ENCODE measurements at places on chromosomes 5 and 9.

DNA sequence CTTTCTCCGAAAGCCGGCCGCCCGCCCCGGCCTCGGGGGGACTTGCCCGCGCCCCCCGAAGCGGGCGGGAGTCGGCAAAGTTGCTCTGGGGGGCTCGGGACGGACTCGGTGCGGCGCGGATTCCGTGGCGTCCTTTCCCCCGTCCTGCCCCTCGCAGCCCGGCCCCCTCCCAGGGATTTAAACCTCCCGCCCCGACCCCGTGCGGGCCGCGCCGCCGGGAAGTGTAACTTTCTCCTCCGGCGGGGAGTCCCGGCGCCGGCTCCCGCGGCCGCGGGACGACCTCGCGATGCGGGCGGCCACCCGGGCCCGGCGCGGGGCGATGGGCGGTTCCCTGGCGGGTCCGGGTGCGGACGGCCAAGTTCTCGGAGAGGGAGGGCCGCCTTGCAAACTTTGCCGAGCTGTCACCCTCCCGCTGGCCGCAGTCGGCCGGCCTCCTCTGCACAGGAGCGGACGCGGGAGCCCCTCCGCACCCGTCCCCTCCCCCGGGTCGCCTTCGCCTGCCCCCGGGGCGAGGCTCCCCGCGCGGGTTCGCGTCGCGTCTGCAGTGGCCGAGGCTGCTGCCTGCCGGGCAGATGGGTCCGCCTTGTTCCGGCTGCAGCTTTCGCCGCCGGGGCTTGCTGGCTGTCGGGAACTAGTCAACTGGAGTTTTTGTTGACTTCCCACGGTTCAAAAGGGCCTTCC, 732 bp downstream of the PBX3 start:
- DNase-seq: no peak

DNA sequence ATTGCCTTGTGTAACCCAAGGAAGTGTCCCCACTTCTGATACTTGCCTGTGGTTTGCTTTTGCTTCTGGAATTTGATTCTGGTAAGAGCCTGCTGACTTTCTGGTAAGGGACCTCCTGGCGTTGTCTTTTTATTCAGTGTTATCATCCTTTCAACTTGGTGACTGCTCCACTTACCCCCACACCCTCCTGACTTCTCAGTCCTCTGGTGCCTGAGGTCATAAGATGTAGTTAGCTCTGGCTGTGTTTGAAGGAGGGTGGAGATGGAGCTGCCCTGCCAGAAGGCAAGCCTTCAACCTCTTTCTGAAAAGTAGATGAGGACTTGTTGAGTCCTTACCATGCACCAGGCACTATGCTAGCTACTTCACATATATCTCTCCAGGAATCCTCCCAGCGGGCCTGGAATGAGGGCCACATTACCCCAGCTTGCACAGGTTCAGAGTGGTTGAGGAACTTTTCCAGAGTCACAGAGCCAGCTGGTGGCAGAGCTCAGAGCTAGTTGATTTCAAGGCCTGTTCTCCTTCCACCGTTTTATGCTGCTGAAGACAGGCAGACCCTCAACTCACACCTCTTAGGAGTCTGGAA, 45.2 kb upstream of the PITX1 start:
- no peak for DNase-seq

DNA sequence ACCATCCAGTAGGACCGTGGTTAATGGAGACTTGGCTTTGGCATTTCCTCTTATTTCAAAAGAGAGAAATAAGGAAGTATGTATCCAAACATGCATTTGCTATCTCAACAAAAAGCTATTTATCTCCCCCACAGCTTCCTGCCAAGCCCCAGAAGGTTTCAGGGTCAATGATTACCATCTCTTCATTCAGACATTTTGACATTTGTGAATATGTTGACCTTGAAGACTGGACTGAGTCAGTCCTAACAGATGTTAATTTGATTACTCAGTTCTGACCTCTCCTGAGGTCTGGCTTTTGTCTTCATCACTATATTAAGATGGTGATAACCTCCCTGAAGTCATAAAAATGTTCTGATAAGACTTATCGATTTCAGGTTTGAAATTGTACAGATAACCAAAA, 479.4 kb downstream of the AGTPBP1 start:
- no peak for DNase-seq

GRCh38 chr9:12640016-12640587, 53.1 kb upstream of the TYRP1 start:
- DNase-seq: peak; percentile 70

DNA sequence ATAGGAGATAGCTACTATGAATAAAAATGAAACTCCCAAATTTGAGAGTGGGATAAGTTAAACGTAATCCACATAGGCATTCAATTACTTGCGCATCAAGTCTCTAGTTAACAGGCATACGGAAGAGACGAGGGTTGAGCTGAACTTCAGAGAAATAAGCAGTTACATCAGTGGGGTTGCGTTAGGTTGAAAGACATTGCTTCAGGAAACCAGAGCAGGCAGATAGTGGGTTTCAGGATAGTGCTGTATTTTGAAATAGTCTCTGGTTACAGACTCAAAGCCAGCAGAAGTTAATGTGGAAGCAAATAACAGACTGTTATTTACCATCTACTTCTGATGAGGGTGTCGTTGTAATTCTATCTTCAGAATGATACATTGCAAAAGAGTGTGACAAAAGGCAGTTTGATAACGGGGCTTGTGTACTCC, 533.4 kb downstream of the PDE4D start:
- no peak for DNase-seq

DNA sequence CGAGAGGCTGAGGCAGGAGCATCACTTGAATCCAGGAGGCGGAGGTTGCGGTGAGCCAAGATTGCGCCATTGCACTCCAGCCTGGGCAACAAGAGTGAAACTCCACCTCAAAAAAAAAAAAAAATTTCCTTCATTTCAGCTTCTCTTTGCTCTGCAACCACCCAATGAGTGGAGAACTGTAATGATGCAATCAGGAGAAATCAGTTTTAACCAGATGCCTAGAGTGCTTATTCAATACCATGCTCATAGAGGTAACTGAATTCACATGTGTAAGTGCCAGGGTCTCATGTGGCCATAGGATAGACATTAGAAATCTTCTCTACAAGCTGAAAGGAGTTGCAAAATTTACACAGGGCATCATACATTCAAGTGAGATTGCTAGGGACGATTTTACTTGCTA, 70.6 kb downstream of the HMHB1 start:
- DNase-seq: no peak

DNA sequence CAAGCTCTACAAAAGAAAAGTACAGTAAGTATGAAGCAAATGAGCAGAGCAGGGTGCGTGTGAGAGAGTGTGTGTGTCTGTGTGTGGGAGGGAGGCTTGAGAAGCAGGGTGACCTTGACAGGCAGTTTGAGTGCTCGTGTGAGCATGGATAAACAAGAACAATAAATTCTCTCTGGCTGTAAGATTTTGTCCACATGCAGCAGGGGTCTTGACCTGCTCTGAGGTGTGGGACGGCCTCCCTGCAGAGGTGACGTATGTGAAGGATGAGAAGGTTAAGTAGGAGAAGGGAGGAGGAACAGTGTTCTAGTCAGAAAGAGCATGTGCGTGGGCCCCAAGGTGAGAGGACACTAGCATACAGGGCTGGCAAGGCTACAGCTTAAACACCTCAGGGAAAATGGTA, 49.0 kb downstream of the SPTLC1 start:
- no peak for DNase-seq

DNA sequence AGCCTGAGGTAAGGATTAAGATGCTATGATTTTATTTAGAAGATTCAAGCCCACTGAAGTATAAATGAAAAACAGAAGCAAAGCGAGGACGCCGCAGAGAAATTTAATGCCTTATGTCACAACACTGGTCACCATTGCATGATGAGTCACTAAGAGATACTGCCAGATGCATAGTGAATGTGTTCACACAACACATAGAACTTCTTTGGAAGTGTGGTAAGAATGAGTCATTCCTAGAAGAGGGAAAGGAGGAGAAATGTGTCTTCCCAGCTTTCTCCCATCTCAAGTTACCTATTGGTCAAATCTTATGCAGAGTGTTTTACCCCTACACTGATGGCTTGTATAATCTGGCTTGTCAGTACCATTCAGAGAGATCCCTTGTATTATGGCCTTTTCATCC, 465.3 kb upstream of the ARRDC3 start:
- DNase-seq: no peak

DNA sequence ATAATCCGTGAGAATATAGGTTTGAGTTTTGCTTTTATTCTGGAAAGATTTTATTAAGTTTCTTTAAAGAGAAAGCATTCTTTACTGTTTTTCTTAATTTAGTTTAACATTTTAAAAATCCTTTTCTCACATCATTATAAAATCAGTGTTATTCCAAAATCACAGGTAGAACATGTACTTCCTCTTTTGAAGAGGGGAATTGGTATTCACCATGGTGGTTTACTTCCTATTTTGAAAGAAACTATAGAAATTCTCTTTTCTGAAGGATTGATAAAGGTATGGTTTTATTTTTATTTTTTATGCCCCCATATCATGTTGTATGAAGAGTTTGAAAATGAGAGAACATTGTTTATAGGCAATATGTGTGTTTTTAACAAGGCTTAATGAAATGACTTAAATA, 43.0 kb downstream of the MTREX start:
- DNase-seq: no peak

DNA sequence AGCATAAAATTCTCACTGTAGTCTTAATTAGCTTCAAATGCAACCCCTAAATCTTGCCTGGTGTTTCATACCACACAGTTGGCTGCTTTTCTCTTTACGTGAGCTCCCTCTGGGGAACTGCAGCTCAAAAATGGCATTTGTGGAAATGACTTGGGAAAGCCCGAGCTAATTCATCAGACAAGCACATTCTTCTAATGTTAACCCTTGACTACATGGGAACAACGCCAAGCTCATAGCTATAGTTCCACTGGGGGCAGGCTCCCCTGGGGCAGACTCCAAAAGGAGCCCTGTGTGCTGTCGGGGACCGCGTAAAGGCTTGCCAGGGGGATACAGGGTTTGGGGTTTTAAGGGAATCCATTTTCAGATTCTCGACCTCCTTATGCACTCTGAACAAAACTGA, 301.4 kb upstream of the DAP start:
- DNase-seq: no peak

GRCh38 chr9:136587145-136587943, 41.5 kb upstream of the NOTCH1 start:
- no peak for DNase-seq

- DNase-seq: no peak
Measured at GRCh38 chr9:130275156-130275555, 9.6 kb downstream of the HMCN2 start.

DNA sequence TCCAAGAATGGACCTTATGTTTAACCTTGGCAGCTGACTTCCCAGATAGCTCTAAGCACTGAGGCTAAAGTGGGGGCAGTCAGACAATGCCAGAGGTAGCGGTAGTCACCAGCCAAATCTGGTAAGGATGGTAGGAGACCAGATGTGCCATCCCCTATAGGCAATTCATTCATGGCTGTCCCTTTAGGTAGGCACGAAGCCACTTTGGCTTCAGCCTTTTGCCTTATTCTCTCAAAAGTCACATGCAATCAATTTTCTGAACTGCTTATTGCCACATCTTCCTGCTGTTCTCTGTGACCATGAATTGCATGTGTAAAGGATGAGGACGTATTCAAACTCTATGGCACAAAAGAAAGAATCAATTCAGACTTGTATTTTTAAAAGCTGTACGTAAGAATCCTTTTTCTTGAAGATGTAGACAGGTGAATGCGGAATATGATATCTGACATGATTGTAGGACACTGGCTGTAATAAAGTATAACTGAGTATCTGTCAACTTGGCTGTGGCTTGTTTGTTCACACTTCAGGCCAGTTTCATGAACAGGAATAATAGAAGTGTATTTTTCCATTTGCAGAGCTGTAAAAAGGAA, 611.7 kb downstream of the NR2F1-AS1 start:
- DNase-seq: no peak

GRCh38 chr9:7246917-7247522, 489.2 kb downstream of the KDM4C start:
- DNase-seq: no peak

DNA sequence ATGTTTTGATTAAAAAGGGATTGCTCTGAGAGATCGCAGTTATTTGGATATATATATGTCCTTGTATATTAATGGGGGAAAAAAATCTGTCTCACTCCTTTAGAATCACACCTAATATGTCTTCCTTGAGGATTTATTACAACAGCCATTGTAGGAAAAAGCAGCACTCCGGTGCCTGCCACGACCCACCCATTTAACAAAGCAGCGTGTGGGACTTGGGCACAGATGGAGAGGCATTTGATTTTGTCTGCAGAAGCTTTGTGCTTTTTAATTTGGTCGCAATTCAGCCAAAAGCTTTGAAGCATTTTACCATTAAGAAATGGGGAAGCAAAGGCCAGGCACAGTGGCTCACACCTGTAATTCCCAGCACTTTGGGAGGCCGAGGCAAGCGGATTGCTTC, 159.2 kb downstream of the SMARCA2 start:
- DNase-seq: no peak

DNA sequence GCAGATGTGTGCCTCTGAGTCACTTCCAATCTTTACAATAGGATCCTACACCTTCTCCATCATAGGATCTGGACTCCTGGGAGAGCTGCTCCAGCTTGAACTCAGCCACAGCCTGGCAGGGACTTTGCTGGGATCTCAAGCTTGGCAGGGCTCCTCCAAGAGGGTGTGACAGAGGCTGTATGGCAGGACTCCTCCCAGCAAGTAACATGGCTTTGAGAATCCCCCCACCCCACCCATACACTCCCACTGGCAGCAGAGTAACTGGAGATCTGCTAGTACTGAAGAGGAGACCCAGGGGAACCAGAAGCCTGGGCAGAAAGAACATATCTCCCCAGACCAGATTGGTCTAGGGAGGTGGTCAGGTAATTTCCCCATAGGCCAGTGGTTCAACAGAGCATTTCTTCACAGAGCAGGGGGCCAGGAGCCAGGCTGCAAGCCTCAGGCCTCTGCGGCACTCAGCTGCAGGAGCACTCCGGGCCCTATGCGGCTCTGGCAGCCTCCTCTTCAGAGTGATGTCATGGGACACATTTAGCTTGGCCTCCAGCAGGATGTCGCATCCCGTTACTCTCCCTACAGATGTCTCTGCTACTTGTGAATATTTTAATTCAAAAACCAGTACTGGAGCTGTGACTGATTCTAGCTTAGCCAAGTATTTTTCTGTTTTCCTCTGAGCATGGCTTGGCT, 1.7 kb upstream of the ACSL6 start:
- DNase-seq: no peak

DNA sequence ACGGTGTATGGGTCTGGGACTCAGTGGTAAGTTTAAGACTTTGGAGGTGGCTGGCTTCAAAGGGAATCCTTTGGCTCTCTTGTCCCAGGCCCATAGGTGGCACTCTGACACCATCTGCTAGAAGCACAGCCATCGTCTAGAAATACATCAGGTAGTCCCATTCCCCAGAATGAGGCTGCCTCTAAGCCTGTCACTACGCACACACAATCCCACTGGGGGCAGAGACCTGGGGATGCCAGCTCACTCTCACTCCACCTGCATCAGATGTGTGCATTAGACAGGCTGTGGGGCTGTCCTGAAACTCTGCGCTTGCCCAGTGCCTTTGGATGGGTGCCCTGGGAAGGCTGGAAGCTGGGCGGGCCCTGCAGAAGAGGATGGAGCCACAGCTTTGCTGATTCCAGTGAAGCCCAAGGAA, 127.5 kb upstream of the PANK3 start:
- DNase-seq: peak; percentile 20

GRCh38 chr5:18375641-18376040, 741.4 kb downstream of the TAF11L14 start:
- DNase-seq: peak; percentile 60

GRCh38 chr5:110159202-110159601, 469.5 kb downstream of the MAN2A1 start:
- no peak for DNase-seq
